ENCODE measurements at places on chromosomes 6 and 20.
A peak's percentile ranks its signal among the peaks of the same experiment; 100 is the strongest.

DNA sequence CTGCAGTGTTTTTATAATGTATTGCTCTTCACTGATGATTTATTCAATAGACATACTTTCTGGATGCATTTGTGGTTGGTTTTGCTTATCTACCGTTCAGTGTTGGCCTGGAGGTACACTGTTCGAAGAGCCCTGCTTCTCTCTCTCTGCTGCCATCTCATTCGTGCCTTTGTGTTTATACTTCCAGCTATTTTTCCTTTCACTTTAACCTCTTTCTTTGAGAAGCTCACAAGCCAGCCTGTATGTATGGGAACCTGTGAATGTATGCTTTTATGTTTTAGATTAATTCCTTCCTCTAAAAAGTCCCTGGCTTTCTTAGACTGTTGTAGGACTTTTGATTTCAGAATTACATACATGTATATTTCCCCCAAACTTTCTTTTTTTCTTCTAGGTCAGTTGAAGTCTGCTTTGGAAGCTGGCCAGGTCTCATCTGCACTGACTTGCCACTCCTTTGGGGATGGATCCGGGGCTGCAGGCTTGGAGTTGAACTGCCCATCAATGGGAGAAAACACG lies 83.0 kb downstream of the SCAND1 start:
- DNase-seq = no peak

DNA sequence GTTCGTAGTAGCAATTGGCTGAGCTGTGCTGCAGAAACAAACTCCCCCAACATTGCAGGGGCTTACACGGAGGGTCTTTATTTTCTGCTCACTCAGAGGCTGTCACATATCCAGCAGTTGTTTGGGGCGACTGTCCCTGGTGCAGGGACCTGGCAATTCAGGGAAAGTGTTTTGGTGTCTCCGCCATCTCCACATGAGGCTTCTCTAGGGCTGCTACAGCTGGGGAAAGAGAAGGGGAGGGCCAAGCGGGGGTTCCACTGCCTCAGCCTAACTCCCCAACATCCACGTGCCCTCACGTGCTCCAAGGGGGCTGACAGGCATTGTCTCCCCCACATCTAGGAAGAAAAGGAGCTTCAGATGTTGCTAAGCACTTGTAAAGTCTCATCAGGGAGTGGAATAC lies 61.3 kb upstream of the NXT1 start:
- no peak for DNase-seq

GRCh38 chr6:156686301-156686994 lies 90.7 kb upstream of the ARID1B start:
- peak; percentile 55 for DNase-seq

DNA sequence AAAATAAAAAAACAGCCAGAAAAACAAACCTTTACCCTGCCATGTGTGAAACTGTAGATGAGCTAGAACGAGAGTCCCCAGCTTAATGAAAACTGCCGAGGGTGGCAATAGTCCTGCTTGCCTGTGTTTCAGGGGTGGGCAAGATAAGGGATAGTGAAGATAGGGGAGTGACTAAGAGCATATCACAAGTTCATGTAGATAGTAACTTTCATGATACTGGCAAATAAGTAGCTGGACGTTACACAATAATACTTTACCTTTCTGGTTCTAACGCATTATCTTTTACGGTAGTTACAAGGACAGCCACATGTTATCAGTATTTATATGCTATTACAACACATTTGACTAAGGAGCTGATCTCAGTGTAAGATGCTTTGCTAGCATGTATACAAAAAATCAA lies 9.3 kb upstream of the FBXO9 start:
- no peak for DNase-seq

DNA sequence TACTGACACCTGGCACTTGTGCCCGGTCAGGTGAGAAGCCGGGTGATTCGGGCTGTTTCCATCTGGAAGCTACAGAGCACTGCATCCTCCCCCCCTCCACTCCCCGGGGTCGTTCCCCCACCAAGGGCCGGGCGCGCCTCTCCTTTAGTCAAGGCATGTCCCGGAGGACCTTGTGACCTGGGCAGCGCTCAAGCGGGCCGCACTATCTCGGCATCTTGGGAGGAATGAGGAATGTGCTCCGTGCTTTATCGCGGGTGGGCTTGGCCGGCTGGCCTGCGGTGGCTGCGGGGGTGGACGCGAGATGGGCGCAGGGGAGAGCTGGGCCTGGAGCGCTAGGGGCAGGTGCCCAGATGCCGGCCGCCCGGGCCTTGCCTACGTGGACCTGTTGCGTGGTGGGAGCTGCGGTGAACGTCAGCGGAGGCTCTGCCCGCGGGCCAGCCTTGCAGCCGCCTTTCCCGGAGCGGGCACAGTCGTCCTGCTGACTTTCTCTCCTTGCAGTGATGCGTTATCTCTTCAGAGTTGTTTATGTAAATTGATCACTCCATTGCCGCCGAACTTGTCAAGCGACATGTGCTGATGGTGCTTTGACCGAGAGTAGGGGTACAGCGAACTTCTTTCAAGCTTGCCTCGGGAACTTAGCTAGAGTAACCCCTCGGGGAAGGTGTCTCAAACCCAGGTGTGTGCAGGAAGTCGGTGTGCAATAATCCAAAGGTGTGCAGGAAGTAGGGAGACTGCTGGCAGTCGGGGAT lies 1.1 kb downstream of the LRRC1 start:
- DNase-seq = no peak

- DNase-seq = no peak
These were observed 70.4 kb upstream of the THBS2 start for GRCh38 chr6:169324086-169324485.

DNA sequence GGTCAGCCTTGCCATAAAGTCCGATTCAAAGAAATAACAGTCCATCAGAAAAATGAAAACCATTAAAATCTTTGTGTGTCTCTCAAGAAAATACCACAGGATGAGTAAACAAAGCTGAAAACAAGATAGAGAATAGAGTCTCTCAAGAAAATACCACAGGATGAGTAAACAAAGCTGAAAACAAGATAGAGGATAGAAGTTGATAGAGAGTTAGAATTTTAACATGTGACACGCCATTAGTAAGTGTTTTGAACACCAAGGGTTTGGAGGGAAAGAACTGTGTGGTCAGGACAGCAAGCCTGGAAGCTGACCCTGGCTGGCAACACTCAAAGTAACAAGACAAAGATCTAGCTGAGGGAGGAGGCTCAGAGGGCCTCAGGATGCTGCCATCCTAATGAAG lies 43.9 kb upstream of the PRND start:
- DNase-seq = no peak

- no peak for DNase-seq
These were observed 233.6 kb upstream of the MAP3K7 start for GRCh38 chr6:90820436-90820835.

- no peak for DNase-seq
These were observed 109.3 kb downstream of the WDR27 start for GRCh38 chr6:169592558-169592957.

DNA sequence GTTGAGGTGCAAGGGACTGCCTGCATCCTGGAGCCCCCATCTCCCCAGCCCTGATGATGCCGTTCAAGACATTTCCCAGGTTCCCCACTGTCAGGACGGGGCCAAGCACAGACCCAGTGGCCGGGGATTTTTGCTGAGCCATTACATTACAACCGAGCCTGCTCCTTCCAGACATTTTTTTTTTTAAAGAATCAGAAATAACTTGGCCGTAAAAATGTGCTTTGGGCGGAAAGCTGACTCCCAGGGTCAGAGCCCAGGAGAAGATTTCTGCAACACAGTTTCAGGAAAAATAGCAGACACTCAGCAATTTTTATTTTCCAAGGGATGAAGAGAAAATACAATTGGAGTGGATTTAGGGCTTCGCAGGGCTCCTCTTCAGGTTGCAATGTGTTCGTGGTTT lies 87.9 kb downstream of the LRFN2 start:
- DNase-seq = no peak

DNA sequence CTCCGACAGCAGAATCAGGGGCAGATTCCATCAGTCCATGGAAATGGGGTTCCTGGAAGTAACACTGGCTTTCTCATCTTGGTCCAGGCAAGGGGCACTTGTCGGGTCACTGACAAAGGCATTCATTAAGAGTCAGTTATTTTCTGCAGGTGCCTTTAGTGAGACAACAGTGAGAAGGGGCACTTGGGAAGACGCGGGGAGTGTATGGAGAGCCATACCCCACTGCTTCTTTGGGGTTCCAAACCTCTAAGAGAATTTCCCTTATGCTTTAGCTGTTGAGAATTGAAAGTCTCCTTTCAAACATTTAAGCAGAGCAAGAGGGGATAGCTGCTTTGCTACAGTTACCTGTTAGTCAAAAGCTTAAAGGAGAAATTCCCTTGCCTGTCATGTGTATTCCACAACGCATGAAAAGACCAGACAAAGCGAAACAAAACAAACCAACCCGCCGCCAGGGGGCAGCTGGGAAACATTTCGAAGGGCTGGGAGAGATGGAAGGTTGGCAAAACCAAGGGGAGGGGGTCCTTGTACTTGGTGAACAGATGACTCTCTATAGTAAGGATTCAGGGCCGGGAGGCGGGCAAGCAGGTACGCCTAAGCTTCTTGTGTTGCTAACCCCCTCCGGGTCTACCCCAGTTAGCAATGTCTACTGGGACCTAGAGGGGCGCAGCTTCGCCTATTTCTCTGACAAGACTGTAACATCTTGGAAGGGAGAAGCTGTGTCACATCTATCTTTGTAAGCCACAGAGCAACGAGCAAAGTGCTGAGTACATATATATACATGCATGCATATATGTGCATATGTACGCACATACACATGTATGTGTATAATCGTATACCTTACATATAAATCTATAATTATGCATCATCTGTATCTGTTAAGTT lies 474.9 kb upstream of the AGPAT4 start:
- no peak for DNase-seq

DNA sequence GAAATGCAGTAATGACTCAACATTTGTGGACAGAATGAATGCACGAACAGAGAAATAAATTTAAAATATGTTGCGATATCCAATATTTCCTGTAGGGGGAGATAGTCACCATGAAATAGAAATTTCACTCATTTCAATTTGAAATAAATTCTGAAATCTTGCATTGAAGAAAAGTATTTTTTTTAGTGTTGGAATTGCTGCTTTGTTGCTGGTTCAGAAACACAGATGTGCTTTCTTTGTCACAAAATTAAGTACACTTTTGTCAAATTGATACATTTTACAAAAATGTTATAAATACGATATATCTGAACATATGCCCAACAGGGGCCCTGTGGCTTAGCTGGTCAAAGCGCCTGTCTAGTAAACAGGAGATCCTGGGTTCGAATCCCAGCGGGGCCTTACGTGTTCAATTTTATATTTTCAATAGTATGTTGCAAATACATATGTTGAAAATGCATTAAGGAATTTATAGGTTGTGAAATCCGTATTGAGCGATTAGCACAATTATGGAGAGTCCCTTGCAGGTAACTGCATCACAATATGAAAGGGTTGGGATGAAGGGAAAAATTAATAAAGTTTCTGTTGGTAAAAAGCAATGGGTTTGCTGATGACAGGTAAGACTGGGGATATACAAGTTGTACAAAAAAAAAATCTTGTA lies 85.4 kb upstream of the PRSS16 start:
- DNase-seq = peak; percentile 68

DNA sequence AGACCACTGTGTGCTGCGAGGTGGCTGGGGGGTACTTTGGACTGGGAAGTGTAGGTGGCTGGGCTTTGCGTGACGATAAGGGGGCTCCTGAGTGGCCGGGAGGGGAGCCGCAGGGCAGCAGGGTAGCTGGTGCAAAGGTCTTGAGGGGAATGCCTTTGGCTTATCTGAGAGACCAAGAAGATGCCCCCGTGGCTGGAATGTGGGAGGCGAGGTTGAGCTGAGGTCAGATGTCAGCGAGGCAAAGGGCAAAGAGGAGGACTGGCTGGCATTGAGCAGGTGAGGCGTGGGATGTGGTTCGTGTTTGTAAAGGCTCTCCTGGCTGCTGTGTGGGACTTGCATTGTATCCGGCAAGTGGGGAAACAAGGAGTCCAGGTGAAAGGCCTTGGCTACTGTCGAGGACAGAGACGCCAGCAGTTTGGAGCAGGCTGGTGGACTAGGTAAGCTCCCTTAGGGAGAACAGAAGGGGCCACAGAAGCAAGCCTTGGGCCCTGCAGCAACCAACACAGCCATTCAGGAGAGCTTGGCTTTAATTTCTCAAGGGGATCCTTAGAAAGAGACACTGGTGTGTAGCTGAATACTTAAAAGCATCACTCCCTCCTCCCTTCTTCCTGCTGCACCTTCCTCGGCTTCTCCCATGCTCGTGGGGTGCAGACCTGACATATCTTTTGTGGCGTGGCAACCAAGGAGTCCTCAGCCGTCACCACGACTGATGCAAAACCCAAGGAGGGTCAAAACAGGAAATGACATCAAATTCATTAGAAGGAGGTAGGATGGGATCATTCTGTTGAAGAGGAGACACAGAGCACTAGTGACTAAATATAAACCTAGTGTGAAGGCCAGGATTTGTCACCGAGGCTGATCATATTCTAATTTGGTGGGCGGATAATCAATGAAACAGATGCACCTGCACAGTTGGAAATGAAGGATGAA lies 53.5 kb upstream of the ERVFRD-1 start:
- DNase-seq = no peak
